ENCODE measurements at places on chromosomes 7 and 10.

DNA sequence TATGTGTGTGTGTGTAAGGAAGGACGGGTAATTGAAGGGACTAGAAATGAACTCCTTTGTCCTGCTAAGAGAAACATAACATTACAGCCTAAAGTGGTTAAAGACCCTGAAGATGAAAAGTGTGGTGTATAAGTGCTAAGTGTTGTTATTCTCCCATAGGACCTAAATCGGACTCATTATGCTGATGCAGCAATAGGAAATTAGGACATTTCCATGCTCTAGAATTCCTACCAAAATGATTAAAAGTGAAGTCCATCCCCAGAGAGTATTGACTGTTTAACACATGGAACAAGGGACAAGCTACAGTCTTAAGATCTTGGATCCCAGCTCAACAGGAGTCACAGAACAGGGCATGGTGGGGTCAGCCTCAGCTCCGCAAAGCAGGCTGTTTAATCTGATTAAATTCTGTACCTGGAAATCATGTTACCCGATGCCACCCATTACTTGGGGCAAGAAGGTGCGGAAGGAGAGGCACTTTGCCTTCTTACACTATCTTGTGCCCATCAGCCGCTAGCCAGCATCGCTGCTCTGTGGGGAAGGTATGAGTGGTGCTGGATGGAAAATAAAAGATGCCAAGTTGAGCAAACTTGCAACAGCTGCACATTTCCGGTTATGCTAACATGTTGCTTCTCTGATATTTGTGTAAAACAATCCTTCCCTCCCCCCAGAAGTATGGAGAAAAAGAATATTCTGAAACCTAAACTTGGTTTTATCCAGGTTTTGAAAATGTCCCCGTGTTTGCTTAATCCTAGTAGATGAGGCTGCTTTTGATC lies 100.5 kb downstream of the CREB5 start:
- DNase-seq: no peak

DNA sequence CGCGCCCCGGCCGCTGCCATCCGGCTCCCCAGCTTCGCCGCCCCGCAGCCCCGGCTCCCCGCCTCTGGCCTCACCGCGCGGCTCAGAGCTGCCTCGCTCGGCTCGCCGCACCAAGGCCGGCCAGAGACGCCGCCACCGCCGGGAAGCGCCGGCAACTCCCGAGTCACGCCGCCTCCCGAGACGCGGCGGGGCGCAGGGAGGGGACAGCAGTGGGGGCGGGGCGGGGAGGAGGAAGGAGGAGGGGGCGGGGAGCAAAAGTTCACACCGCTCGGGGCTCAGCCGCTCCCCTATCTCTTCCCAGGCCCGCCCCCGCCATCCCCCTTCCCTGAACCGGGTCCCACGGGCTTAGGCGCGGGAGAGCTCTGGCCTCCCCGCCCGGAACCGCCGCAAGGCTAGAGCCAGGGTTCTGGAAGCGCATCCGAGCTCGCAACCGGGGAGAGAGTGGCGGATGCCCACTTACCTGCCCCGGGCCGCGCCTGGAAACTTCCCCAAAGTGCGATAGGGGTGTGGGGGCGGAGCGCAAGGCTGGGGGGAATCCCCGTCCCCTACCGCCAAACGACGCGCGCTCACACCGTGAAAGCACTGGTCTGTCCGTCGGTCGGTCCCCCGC lies 1.0 kb downstream of the CHST15 start:
- no peak for DNase-seq

DNA sequence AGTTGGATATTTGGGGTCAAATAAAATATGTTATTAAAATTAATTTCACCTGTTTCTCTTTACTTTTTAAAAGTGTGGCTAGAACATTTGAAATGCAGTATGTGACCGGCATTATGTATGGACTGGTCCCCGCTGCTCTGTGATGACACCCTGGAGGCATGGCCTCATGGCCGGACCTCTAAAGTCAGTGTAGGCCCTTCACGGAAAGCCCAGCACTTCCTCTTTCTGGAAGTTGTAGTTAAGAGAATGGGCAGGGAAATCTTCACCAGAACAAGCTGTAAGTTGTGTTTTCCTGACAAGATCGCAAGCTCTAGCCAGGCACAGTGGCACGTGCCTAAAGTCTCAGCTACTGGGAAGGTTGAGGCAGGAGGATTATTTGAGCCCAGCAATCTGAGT lies 38.3 kb upstream of the SRGN start:
- DNase-seq: no peak

DNA sequence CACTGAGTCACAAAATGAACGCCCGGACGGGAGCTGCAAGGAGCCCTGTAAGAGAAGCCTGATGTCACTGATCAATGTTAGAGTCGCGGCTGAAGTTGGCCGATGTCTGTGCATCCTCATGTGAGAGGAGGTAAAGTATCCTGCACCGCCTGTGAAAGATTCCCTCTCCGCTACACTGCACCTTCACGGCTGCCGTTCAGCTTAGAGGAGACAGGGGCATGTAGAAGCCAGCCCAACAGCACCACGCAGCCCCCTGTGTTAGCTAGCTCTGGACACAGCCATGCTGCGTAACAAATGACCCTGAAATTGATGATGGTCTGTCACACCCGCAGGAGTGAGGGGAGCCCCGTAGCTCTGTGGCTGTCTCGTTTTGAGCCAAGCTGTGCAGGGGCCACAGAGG lies 81.5 kb upstream of the DIP2C start:
- no peak for DNase-seq

DNA sequence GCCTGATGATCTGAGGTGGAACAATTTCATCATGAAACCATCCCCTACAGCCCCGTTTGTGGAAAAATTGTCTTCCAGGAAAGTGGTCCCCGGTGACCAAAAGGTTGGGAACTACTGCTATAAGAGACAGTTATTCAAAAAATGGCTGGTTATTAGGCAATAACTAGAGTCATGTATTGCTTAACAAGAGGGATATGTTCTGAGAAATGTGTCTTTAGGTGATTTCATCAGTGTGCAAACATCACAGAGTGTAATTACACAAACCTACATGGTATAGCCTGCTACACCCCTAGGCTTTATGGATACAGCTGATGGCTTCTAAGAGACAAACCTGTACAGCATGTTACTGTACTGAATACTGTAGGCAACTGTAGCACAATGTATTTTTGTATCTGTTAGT lies 71.3 kb upstream of the CSTF2T start:
- no peak for DNase-seq

DNA sequence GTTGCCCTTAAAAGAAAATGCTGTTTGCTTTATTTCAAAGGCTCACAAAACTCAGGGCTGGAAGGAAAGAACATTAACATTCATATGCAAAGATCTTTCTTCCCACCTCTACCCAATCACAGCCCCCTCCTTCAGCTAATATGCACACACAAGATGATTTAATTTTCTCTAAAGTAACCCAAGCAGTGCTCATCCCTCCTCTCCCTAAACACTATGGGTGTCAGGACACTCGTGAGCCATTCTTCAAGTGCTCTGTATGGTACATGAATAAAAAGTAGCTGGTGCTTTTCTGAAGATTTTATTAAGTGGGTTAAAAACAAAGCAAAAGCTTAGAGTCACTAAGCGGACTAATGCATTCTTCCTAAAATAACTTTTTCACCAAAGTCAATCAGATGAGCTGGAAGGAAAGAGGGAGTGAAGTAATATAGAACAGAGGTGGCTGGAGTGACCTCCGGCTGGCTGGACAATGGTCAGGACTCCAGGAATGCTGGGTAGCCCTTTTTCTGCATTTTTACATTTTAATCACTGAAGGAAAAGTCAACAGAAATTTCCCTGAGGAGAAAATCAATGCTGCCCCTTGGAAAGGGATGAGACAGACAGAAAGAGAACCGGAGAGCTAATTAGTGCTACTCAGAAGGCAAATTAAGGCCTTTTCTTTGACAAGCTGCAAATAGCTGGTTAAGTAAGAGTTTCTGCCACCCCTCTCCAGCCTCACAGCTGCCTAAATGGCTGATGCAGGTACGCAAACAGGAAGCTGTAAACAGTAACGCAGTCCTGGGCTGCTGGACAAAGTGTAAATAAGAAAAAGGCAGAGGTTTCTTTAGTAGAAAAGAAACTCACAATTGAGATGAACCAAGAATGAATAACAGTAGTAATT lies 6.6 kb downstream of the DGKI start:
- no peak for DNase-seq

DNA sequence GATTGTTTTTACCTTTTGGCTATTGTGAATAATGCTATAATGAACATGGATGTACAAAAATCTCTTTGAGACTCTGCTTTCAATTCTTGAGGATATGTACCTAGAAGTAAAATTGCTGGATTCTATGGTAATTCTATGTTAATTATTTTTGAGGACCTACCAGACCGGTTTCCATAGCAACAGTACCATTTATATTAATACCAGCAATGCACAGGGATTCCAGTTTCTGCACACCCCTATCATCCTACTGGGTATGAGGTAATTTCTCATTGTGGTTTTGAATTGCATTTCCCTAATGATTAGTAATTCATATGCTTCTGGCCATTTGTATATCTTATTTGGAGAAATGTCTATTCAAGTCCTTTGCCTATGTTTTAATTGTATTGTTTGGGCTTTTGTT lies 9.9 kb upstream of the PPP1R9A start:
- no peak for DNase-seq

DNA sequence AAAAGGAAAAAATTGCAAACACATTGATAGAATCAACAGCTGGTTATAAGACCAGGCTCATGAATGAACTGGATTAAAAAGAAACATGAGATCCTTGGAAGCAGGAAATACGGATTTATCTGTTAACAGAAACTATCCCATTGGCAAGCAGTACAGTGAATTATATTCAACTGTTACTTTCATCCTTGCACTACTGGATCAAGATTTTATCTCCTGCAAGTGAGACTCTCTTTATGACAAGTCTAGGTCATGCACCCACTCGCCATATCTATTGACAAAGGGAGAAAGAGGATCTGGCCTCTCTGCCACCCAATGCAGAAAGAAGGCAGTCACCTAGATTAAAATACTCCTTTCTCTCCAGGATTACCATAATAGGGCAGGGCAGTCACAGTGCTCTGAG lies 41.4 kb downstream of the CSTF2T start:
- DNase-seq: no peak

GRCh38 chr10:49053998-49054692 lies 61.2 kb downstream of the VSTM4 start:
- no peak for DNase-seq

GRCh38 chr7:21850531-21851285 lies 95.0 kb downstream of the CDCA7L start:
- no peak for DNase-seq

DNA sequence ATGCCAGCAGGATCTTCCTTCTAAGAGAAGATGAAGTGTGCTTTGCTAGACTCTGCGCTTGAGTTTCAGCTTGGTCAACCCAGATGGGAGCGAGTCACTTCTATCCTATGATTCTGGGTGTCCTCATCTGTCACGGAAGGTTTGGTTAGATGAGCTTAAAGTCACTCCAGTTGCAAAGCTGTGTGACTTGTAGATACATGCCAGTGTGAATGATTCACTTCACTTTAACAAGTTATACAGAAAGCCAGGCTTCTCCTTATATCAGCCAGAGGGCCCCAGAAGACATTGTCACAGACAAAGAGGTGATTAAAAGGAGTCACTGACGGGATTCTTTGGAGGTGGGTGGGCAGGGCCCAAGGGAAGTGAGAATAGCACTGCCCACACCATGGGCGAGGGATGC lies 122.6 kb upstream of the PFKP start:
- DNase-seq: no peak

- DNase-seq: no peak
Measured at GRCh38 chr10:71233482-71233892, 21.1 kb downstream of the UNC5B start.

DNA sequence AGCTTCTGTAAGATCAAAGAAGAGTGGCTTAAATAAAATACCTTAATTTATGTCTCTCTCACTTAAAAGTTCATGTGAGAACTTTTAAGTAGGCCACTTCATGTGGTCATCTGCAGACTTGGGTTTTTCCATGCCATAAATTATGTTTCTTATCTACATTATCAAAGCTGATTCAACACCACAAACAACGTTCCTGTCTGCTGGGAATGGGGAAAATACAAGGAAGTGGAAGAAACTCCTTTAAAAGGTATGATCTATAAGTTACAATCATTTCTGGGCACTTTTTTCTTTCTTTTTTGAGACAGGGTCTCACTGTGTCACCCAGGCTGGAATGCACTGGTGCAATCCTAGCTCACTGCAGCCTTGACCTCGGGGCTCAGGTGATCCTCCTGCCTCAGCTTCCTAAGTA lies 16.9 kb upstream of the OTUD1 start:
- DNase-seq: no peak

DNA sequence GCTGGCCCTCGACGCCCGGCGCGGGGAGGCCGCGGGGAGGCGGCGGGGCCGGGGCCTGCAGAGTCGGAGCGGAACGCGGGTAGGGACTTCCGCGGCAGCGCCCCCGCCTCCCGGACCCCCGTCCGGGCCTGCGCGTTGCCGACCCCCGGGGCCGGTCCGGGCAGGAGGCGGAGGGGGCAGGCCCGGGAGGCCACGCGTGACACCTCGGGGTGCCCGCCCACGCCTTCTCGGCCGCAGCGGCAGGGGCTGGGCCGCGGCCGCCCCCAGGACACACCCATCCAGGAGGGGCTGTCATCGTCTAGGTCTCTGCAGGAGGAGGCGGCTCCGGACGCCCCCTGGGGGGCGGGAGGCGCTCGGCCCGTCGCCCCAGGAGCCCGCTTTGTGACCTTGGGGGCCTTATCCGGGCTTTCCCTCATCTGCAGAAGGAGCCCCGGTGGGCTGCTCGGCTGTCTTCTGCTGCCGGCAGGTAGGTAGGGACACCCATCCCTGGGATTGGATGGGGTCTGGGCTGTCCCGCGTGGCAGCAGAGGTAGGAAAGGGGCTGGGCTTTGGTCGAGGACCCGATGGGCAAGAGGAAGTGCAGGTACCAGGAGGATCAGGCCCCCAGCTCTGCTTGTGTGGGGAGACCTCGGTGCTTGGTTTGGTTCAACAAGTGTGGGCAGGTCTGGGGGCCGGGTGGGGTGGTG lies 569 bp downstream of the ZNF316 start:
- peak; percentile 56 for DNase-seq

DNA sequence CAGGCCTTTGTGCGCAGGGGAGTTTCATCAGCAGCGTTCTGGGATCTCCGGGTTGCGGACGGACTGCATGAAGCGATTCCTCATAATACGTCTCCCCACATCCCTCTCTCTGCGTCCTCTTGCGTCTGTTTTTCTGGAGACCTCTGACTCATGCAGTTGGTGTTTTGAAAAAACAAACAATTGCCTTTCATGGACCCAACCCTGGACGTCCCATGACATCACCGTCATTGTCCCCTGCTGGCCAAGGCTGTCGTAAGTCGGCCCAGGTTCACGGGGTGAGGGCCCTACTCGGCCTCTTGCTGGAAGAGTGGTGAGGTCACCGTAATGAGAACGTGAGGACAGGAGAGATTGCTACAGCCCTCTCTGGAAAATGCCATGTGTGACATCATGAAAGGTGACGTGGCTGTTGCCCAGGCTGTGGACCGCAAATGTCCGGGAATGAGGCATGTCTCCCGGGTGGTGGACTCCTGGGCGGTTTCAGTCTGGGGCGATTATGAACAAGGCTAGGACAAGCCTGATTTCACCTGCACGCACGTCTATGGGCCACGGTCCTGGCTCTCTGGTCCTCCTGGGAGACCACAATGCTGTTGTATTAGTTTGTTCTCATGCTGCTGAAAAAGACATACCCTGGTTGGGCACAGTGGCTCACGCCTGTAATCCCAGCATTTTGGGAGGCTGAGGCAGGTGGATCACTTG lies 9.8 kb upstream of the MAFK start:
- DNase-seq: no peak

All from activated gamma-delta T cell (primary cell).